ENCODE measurements at places on chromosomes 4 and X.

DNA sequence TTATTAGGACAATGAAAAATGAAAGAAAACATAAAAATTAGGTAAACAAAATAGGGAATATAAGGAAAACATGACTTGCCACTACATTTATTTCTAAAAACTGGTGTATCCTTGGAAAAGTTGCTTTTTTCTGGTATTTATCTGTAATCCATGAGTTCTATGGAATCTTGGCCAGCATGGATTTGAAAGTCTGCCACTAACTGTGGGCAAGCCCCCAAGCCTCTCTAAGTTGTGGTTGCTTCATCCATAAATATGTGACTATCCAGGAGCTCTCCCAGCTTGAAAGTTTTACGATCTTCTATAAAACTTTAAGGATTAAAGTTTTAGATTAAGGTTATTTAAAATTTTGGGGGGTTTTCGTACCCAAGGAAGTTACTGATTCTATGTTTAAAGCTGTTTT lies 21.8 kb downstream of the RPS6KA3 start:
- DNase-seq: no peak

DNA sequence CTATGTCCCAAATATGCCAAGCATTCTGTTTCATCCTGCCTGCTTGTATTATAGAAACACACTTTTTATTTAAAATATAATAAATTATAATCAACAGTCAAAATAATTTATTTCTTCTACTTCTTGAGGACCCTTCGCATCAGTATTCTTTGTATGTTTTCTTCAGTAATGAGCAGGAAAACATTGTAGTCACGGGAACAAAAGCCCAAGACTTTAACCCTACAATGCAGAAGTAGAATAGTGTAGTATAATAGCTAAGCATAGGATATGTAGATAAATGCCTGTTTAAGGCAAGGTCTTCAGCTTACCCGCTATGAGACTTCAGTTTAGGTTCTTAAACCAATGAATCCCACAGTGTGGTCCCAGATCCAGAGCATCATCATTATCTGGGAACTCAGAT lies 156.6 kb downstream of the PPP3CA start:
- DNase-seq: no peak

GRCh38 chrX:78455901-78456300 lies 128.5 kb upstream of the CYSLTR1 start:
- no peak for DNase-seq

GRCh38 chrX:118853596-118853995 lies 30.0 kb downstream of the ZCCHC12 start:
- no peak for DNase-seq

GRCh38 chr4:139783741-139784484 lies 118.3 kb downstream of the MGST2 start:
- no peak for DNase-seq

GRCh38 chr4:44916411-44916810 lies 190.1 kb upstream of the GNPDA2 start:
- no peak for DNase-seq

DNA sequence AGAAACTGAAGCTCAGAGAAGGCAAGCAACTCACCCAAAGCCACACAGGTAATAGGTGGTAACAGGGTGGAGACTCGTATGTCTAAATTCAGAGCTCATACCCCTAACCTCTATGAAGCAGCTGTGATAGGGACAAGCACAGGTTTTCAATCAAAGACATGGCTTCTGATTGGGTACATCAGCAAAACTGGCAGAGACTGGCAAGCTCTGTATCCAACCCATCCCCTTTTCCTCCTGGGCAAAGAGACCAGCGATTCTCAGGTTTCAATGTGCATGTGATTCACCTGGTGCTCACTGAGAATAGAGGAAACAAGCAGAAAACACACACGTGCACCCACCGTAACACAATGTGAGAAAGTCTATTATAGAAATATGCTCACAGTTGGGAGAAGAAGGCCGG lies 153.0 kb downstream of the SMIM20 start:
- DNase-seq: no peak

DNA sequence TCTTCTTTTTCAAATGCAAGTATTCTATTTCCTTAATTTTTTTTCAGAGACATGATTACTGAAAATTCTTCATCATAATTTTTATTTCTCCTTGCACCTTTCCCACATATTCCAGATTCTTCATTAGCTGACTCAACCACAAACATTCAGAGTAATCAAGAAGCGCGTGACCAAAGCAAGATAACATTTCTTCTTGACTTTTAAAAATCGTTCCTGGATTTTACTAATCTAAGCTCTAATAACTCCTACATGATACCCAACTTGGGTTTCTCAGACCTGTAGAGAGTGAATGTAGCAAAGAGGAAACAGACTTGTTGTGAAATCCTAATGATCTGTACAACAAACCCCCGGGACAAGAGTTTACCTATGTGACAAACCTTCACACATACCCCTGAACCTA lies 615.0 kb downstream of the TMA16 start:
- no peak for DNase-seq

GRCh38 chrX:11215191-11215921 lies 77.9 kb upstream of the AMELX start:
- peak; percentile 38 for DNase-seq

GRCh38 chr4:130336585-130337217 lies 1240.7 kb downstream of the C4orf33 start:
- no peak for DNase-seq
